Renal cortical epithelial cell (primary cell): ENCODE measurements at places on chromosomes 2 and 18.

DNA sequence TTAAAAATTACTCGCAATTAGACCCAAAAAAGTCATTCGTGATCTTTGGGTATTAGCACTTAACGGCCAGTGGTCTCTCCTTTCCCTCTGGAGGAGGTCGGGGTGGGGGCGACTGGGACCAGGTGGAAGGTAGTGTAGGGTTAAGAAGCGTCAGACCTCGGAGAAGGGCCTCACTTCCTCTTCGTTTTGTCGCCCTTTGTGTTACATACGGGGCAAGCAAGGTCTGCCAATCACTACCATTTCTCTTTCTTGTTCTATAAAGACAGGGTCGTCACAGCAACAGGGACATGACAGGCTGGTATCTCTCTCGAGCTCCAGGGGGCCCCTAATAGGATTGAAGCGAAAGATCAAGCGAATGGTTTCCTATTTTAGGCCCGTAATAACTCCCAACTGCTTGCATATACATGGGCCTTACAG lies 136.6 kb downstream of the INSIG2 start:
- DNase-seq: no peak

DNA sequence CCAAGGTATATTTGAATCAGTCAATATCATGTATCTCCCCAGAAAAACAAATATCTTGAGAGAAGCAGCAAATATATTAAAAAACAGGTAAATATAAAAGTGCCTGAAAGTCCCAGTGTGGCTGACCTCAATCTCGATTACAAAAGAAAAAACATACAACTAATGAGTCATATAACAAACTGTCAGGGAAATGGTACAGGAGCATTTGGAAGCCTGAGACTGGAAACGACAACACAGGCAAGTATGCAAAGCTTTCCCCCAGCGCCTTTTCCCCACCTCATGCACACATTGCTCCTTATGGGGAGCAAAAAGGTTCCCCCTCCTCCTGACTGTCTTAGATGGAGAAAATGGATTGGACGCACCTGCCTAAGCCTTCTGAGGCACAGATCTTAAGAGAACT lies 230.7 kb downstream of the TMX3 start:
- DNase-seq: peak; percentile 29

GRCh38 chr18:8661754-8662559 lies 43.4 kb upstream of the MTCL1 start:
- peak; percentile 81 for DNase-seq

GRCh38 chr2:217160978-217161973 lies 301.4 kb upstream of the TNP1 start:
- no peak for DNase-seq

DNA sequence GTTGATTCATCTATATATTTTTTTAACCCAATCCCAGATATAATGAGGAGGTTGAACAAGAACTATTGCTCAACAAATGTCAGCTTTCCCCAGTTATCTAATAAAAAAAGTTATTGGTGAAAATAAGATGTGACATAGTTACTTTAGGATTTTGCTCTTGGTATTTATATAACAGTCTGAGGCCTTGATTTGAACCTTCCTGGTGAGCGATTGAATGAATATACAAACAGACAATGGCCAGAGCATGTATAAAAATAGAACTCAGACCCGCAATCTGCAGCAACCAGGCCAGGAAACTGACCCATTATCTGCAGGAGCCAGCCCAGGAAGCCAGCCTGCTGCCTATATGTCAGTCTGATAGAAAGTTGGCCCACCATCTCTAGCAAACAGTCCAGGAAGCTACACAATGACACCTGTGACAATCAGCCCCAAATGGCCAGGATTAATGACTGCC lies 81.6 kb downstream of the HS6ST1 start:
- DNase-seq: no peak

DNA sequence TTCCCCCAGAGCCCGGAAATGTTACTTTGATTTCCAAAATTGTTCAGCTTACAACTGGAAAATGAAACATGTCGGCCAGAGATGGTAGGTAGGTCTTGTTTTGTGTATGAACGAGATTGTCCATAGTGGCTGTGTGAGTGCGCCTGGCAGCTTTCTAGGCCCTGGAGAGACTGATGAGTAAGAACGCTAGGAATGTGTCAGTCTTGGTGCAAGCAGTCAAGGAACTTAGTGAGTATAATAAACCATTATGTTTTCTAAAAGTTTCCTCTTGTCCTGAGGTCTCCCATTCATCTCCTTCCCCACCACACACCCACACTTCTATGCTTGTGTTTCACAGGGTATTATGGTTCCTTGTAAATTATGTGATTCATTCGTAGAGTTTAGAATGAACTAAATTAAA lies 234.2 kb downstream of the CDH2 start:
- DNase-seq: peak; percentile 26

- peak; percentile 50 for DNase-seq
Observed at GRCh38 chr2:223976635-223977226, 19.5 kb downstream of the MRPL44 start.

GRCh38 chr2:218161644-218162043 lies 5.1 kb downstream of the CXCR1 start:
- no peak for DNase-seq

- DNase-seq: peak; percentile 88
Observed at GRCh38 chr18:58527285-58527951, 101.5 kb downstream of the ALPK2 start.

DNA sequence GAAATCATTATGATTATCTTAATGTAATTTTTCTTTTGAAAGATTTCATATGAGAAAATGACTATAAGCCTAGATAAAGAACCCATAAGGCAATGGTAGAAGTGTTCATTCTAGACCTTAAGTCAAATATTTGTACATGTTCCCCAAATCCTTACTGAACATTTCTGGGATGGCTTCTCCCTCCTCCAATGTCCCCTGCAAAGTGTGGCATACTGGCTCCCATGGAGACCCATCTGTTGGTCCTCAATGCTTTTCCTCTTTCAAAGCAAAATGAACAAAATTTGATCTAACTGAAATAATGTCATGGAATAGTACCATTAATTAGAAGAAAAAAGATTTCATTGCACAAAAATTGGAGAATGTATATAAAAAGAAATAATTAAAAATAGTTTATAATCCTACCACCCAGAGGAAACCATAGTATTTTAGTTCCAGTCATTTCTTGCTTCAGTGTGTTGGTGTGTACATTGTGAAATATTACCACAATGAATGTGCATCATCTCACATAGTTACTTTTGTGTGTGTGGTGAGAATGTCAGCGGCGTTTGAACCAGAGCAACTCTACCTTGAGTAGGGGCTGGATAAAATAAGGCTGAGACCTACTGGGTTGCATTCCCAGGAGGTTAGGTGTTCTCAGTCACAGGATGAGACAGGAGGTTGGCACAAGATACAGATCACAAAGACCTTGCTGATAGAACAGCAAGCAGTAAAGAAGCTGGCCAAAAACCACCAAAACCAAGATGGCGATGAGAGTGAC lies 181.3 kb downstream of the UXS1 start:
- DNase-seq: no peak

- DNase-seq: no peak
Observed at GRCh38 chr2:56109994-56110393, 73.8 kb upstream of the CCDC85A start.

DNA sequence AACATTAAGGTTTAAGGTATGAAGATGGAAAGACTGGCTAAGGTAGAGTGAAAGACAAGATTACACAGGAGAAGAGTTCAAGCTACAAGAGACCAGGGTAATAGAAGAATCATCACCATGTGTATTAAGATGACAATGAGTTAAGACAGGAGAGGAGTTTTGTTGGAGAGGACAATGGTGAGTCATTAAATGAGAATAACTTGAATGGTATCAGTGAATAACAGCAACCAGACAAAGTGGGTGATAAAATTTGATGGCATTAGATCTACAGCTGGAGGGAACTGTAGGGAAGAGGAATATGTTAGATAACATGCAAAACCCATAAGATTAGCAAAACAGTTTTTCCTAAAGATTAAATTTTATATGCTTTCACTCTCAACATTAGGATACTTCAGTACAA lies 18.8 kb upstream of the ENOSF1 start:
- DNase-seq: no peak

DNA sequence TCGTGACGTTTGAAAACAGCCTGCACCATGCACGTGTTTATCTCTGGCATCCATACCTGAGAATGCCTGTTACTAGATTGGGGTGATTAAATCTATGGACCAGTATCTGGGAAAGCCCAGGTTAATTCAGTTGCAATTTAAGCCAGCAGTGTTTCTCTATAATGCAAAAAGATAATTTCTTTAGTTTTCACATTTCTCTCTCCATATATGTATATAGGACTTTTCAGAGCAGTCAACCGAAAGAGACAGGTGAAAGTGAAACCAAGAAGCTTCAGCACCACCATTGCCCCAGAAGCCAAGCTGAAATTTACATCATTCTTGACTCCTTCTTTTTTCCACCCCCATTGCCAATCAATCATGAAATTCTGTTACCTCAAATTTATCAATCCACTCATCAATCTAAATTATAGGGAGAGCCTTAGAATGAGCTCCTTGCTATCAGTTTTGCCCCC lies 2.7 kb upstream of the LRP2 start:
- no peak for DNase-seq

DNA sequence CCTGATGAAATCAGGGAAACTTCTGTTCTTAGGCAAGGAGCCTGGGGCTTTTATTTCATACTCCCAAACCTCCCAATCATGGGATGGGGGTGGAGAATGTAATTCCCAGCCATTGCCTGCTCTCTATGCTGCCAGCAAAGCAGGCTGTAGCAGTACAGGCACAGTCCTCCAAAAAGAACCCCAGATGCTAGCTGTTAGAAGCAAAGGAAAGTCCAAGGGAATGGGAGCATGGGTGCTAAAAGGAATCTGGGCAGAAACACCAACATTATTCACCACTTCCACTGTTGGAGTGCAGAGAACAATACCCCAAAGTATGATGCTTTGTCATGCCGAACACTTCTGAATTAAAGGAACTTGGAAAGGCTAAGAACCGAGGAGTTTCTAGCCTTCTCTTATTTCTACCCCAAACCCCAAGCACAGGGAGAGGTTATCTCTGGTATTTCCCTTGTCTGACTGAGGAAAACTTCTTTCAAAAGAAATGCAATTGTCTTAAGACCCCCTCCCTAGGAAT lies 24.7 kb downstream of the MDH1 start:
- no peak for DNase-seq

DNA sequence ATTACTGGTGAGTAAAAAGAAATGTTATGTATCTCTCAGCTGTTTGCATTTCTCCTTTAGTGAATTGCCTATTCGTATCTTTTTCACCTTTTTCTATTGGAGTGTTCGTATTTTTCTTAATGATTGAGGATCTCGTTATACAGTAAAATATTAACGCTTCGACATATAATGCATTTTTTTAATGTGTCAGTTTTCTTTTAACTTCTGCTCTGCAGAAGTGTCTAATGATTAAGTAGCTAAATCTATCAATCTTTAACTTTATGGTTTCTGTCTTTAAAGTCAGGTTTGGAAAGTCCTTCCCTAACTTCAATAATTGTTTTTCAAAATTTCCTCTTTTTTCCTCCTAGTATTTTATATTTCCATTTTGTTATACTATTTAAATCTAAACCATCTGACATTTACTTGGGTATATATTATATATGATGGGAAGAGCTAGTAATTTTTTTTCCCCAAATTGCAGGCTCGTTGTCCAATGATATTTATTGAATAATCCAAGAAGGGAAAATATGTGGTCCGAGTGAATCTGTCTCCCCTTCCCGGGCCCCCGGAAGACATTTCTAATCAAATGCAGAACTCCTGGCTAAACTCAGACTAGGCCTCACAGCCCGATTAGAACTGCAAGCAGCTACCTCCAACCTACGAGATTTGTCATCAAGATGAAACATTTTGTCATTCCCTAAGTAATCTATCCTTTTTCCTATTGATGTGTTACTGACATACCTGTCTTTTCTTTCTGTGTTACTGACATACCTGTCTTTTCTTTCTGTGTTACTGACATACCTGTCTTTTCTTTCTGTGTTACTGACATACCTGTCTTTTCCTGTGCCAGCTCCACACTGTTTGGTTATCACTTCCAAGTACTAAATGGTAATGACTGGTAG lies 17.2 kb downstream of the PCBP1 start:
- DNase-seq: peak; percentile 82

- no peak for DNase-seq
Observed at GRCh38 chr2:101741775-101742520, 44.4 kb downstream of the MAP4K4 start.

DNA sequence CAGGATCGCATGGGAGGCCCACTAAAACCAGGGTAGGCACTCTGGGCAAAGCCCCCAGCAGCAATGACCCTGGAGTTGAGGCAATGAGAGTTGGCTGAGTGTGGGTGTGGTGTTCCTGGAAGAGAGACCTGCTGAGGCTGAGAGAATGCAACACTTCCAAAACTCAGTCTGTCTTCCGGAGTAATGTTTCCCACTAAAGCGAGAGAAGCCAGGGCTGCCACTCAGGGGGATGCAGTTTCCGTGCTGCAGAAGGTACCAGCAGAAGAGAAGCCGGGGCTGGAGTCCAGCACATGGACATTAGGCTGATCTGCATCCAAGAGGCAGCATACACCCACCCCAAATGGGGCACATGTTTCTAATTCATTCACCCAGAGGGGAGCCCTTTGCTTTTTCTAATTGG lies 127.2 kb upstream of the ARHGAP28 start:
- no peak for DNase-seq

- no peak for DNase-seq
Observed at GRCh38 chr2:223147431-223147830, 95.4 kb downstream of the KCNE4 start.

DNA sequence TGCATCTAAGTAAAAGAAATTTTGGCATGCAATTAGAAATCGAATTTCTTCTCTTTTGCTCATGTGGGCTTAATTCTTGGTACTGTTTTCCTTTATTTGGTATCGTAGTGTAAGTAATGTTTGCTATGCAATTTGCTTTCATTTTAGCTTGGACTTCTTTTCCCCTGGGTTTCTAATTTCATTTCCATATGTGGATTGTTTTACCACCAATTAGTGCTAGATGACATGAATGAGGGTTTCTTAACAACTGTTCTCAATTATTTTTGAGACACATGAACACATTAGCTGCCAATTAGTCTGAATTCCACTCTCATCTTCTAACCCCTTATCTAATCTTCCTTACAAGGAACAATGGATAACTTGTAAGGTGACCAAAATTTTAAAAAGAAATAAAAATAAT lies 1047.2 kb upstream of the PIK3C3 start:
- DNase-seq: no peak

GRCh38 chr2:85413592-85414420 lies 3.6 kb upstream of the CAPG start:
- no peak for DNase-seq

DNA sequence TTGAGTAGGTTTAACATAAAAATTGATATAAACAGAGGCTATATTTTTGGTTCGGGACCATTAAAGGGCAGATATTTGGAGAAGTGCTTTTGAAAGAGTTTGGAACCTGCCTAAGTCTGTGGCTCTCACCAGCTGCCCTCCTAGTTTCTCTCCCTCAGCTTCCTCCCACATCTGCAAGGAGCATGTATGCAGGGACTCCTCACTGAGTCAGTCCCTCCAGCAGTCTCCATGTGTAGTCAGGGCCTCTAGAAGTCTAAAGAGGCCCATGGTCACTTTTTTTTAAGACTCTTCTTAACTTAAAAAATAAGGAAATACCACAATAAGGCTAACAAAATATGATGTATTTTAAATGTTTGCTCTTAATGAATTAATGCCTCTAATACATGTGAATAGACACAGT lies 220.0 kb upstream of the TANK start:
- DNase-seq: no peak

GRCh38 chr2:232854082-232854481 lies 16.0 kb upstream of the SNORC start:
- peak; percentile 95 for DNase-seq

- no peak for DNase-seq
Observed at GRCh38 chr18:79069717-79070151, 540 bp downstream of the ATP9B start.

- no peak for DNase-seq
Observed at GRCh38 chr2:228845162-228845925, 425.7 kb downstream of the PID1 start.
